Uterus (tissue), 4 donors: ENCODE measurements at places on chromosomes 4 and X. TPM values are rescaled to one million over a fixed set of nuclear protein-coding genes. Genes with fewer than 3 reads are reported as not detected.

GRCh38 chrX:86195343-86195742 lies 47.1 kb downstream of the DACH2 start:
- DNase-seq, result no peak
- no peaks in the 10 kb centered on the region for H3K27me3 ChIP-seq
- no peak overlapping the region for H3K4me3 ChIP-seq
- H3K27ac ChIP-seq, result no peak overlapping the region

DNA sequence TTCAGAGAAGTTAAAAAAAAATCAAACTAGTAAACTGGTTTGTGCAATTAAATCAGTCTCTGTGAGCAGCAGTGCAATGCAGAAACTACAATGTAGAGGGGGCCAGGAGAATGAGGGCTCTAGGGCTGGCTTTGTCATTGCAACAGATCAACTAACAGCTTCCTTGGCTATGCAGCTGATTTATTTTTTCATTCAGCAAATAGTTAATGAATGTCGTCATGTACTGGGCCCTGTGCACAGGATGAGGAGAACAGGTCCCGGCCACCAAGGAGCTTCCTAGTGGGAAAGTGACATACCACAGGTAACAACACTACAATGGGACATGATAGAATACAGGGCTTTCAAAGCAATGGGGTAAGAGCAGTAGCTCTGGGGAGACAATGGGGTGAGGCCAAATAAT lies 190.1 kb downstream of the NSUN7 start:
- DNase-seq, result no peak
- H3K4me3 ChIP-seq, result no peak overlapping the region
- H3K27me3 ChIP-seq, result no peaks in the 10 kb centered on the region
- peak overlapping the region; percentile 48 for H3K27ac ChIP-seq
- no peaks in the 10 kb centered on the region for H3K36me3 ChIP-seq

DNA sequence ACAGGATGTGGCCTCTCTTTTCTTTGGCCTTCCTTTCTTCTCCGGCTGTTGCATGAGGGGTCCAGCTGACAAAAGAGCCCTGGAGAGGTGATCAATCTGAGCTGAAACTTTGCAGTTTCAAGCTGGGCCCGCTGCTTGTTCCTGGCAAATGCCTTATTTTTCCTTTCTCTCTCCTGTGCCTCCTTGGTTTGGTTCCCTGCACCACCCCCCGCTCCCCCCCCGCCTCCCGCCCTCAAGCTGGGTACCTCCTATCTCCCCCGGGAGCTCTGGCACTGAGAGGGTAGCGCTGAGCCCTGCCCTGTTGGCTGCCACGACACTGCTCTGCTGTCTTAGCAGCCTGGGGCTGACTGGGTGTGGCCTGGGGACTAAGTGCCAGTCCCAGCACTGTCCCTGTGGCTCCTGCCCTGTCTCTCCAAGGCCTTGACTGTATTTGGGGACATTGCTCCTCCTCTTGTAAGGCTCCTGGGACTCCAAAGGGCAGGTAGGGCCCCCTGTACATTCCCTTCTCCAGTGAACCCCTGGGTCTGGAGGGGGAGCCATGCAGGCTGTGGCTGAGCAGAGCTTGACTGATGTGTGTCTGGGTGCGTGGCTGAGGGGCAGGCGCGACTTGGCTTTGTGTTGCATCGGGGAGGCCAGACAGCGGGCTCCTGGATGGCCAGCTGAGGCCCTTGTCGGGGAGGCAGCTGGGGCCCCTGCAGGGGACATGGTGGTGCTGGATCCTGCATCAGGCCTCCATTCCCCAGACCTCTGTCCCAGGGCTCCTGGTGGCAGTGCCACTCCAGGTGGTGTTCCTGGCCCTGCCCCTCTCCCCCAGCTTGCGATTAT lies 1.1 kb downstream of the PLXNA3 start:
- H3K4me1 ChIP-seq, result no peaks in the 10 kb centered on the region
- peak overlapping the region; percentile 79 for H3K4me3 ChIP-seq
- H3K27ac ChIP-seq, result peak overlapping the region; percentile 83
- H3K27me3 ChIP-seq, result no peaks in the 10 kb centered on the region

- no peaks in the 10 kb centered on the region for H3K27me3 ChIP-seq
- H3K4me1 ChIP-seq, result no peaks in the 10 kb centered on the region
- DNase-seq, result no peak
- no peaks in the 10 kb centered on the region for H3K36me3 ChIP-seq
- no peak overlapping the region for H3K27ac ChIP-seq
- no peak overlapping the region for H3K4me3 ChIP-seq
Measured at GRCh38 chr4:172830295-172830764, 338.3 kb upstream of the GALNT7 start.

- H3K27me3 ChIP-seq, result no peaks in the 10 kb centered on the region
- H3K4me1 ChIP-seq, result no peaks in the 10 kb centered on the region
- no peak for DNase-seq
- H3K4me3 ChIP-seq, result no peak overlapping the region
- no peaks in the 10 kb centered on the region for H3K36me3 ChIP-seq
- no peak overlapping the region for H3K27ac ChIP-seq
Measured at GRCh38 chrX:1218286-1218685, 5.8 kb upstream of the CRLF2 start.

- H3K4me3 ChIP-seq, result no peak overlapping the region
- no peaks in the 10 kb centered on the region for H3K27me3 ChIP-seq
- no peak for DNase-seq
- H3K4me1 ChIP-seq, result no peaks in the 10 kb centered on the region
Measured at GRCh38 chr4:124433044-124433443, 279.5 kb downstream of the ANKRD50 start.

Gene RENBP
- total RNA-seq, result 0.77 TPM

Gene GLRA3
- total RNA-seq, result not detected

Gene FGF5
- not detected for total RNA-seq
